Spleen (tissue), 13 donors: ENCODE measurements at places on chromosomes 12 and 14. TPM values are rescaled to one million over a fixed set of nuclear protein-coding genes. Genes with fewer than 3 reads are reported as not detected.
A peak's percentile ranks its signal among the peaks of the same experiment; 100 is the strongest.

DNA sequence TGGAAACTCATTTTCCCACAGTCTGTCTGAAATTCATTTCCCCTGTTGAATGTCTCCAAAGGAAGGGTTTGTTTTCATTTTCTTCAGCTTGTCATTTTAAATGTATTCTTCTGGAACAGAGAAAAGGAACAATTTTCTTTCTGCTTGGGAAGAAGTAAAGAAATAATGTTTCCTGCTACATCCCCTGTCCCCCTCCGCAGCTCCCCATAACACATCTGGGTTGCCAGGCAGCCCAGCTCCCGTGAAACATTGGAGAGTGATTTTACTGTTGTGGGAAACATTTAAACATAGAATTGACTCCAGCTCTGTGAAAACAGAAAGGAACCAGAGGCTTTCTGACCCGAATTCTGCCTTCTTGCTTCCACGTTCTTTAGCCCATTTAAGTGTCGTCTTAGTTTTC is 159.5 kb downstream of the TMEM132C start:
- H3K36me3 ChIP-seq: no peaks in the 10 kb centered on the region
- no peak overlapping the region for H3K27ac ChIP-seq
- no peaks in the 10 kb centered on the region for H3K27me3 ChIP-seq
- no peaks in the 10 kb centered on the region for H3K4me1 ChIP-seq
- DNase-seq: no peak

- no peak overlapping the region for H3K4me3 ChIP-seq
- no peaks in the 10 kb centered on the region for H3K27me3 ChIP-seq
- H3K36me3 ChIP-seq: no peaks in the 10 kb centered on the region
- H3K4me1 ChIP-seq: peaks cover 17% of the 10 kb centered on the region
Observed at GRCh38 chr12:68178184-68178583, 18.6 kb upstream of the IFNG start.

- no peaks in the 10 kb centered on the region for H3K36me3 ChIP-seq
- no peak overlapping the region for H3K4me3 ChIP-seq
- H3K27me3 ChIP-seq: no peaks in the 10 kb centered on the region
- no peaks in the 10 kb centered on the region for H3K4me1 ChIP-seq
Observed at GRCh38 chr12:106648736-106649135, 65.9 kb downstream of the RFX4 start.

DNA sequence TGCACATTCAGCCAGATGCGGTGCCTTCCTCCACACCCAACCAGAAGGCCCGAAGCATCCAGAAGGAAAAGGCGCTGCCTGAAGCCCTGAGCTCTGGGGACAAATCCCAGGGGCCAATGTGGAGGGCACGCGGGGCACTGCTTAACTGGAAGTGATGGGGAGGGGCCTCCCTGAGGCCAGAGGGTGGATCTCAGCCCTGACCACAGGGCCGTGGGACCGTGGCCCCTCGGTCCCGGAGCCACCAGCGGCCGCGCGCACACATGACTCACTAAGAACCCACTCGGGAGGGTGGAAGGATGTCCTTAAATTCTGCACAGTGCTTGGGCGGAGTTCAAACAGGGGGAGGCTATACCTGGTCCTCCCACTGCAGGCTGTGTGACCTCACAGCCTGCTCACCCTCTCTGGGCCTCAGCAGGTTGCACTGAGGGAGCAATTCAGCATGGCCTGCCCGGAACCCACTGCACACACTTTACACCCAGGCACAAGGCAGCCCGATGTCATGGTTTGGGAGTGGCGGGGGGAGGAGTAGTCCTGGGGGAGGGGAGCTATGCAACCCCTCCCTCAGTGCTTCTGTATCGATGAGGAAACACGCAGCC is 89.5 kb downstream of the RFLNA start:
- H3K36me3 ChIP-seq: peaks cover 69% of the 10 kb centered on the region
- H3K27ac ChIP-seq: no peak overlapping the region
- H3K4me3 ChIP-seq: no peak overlapping the region

GRCh38 chr12:15562263-15562662 is 226.9 kb downstream of the EPS8 start:
- no peak for DNase-seq
- H3K36me3 ChIP-seq: no peaks in the 10 kb centered on the region
- H3K27ac ChIP-seq: no peak overlapping the region
- peaks cover 13% of the 10 kb centered on the region for H3K4me1 ChIP-seq

- no peak overlapping the region for H3K4me3 ChIP-seq
- H3K27me3 ChIP-seq: peaks cover 7% of the 10 kb centered on the region
- H3K4me1 ChIP-seq: peaks cover 66% of the 10 kb centered on the region
- DNase-seq: peak; percentile 70
Observed at GRCh38 chr12:3152011-3152511, 74.9 kb downstream of the TSPAN9 start.

GRCh38 chr14:106318700-106319099 is 792.3 kb downstream of the TMEM121 start:
- no peak overlapping the region for H3K4me3 ChIP-seq
- H3K27ac ChIP-seq: no peak overlapping the region
- no peaks in the 10 kb centered on the region for H3K4me1 ChIP-seq
- no peak for DNase-seq
- H3K36me3 ChIP-seq: no peaks in the 10 kb centered on the region

- H3K27ac ChIP-seq: no peak overlapping the region
- H3K27me3 ChIP-seq: no peaks in the 10 kb centered on the region
- no peaks in the 10 kb centered on the region for H3K36me3 ChIP-seq
- peaks cover 63% of the 10 kb centered on the region for H3K4me1 ChIP-seq
Observed at GRCh38 chr12:47837190-47838171, 17.8 kb upstream of the HDAC7 start.

DNA sequence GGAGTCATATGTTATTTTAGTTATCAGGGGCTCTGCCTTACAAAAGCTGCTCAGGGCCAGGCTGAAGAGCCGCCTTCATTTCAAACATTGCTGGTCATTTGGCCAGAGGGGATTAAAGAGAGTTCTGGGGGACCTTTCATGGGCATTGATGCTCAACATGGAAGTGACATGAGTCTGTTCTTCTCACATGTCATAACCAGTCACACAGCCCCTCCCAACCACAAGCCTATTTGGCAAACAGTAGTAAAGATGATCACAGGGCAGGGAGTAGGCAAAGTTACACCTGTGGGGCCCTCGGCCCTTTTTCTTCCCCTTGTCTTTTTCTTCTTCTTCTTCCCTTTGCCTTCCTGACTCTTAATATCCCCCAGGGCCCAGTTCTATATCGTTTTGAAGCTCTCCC is 33.3 kb downstream of the CFAP54 start:
- no peaks in the 10 kb centered on the region for H3K27me3 ChIP-seq
- DNase-seq: no peak
- no peak overlapping the region for H3K27ac ChIP-seq
- H3K36me3 ChIP-seq: no peaks in the 10 kb centered on the region
- H3K4me1 ChIP-seq: no peaks in the 10 kb centered on the region

DNA sequence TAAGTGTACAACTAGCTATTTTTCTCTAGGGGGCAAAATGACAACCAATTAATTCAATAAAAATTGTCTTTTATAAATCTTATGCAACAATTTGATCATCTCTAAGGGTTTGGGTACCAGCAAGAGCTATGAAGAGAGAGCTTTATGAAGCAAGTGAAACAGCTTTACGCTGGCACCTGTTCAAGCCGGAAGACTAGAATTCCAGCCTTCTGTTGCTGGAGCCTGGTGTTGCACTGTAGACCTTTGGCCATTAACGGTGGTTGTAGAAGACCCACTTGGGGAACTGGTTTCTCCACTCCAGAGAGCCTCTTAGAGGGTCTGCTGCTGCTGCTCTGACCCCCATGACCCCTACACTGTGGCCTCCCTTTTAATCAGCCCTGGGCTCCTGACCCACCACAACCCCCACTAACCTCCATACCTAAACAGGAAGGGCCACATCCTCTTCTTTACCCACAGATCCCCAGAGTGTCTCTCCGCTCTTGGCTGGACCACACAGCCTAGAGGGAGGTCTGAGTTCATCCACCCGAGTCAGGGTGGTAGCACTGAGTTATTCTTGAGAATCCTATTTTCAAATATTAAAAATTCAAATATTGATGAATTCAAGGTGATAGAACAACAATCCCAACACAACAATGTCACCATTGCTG is 54.6 kb upstream of the STON2 start:
- no peaks in the 10 kb centered on the region for H3K27me3 ChIP-seq
- no peak for DNase-seq
- peaks cover 30% of the 10 kb centered on the region for H3K4me1 ChIP-seq
- no peak overlapping the region for H3K4me3 ChIP-seq

DNA sequence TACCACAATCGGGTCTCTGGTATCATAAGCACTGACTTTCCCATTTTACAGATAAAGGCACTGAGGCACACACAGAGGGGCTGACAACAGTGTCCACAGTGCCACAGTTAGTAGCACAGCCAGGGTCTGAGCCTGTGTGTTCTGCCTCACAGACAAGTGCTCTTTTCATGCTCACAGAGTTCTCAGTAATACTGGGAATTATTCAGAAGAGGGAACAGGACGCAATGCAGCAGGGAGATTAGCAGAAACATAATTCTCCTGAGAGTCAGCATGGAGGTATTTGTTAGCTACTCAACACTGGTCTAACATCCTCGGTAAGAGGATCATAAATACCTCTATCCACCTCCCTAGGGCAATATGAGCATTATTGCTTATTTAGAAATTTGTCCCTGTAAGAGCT is 219.3 kb upstream of the EEA1 start:
- no peak for DNase-seq
- H3K27ac ChIP-seq: no peak overlapping the region
- no peaks in the 10 kb centered on the region for H3K27me3 ChIP-seq
- H3K4me3 ChIP-seq: no peak overlapping the region
- H3K4me1 ChIP-seq: no peaks in the 10 kb centered on the region

- peak overlapping the region; percentile 89 for H3K27ac ChIP-seq
- no peaks in the 10 kb centered on the region for H3K27me3 ChIP-seq
- peaks cover 9% of the 10 kb centered on the region for H3K36me3 ChIP-seq
- no peak overlapping the region for H3K4me3 ChIP-seq
- no peak for DNase-seq
- peaks cover 15% of the 10 kb centered on the region for H3K4me1 ChIP-seq
Observed at GRCh38 chr14:61492474-61492873, 171.1 kb downstream of the PRKCH start.

- no peak overlapping the region for H3K27ac ChIP-seq
- no peaks in the 10 kb centered on the region for H3K4me1 ChIP-seq
- no peaks in the 10 kb centered on the region for H3K36me3 ChIP-seq
- H3K27me3 ChIP-seq: no peaks in the 10 kb centered on the region
Observed at GRCh38 chr12:14896521-14897169, 11.0 kb upstream of the MGP start.

DNA sequence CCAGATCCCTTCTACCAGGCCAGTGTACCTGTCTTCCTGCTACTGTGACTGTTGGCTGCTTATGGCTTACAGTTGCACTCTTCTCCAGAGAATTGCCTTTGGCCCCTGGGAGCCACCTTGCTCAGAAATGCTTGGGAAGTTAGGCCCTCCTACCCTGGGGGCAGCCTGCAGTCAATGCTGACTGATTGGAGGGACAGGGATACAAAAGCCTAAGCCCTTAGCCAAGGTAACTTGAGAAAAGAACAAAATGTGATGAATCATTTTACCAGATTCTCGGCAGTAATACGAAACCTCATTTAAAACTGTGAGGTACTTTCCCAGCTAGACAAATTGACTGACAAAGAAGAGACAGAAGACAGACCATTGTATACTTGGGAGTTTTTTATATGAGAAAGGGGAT is 47.3 kb downstream of the PTCSC3 start:
- H3K36me3 ChIP-seq: no peaks in the 10 kb centered on the region
- H3K27me3 ChIP-seq: no peaks in the 10 kb centered on the region
- no peaks in the 10 kb centered on the region for H3K4me1 ChIP-seq
- H3K27ac ChIP-seq: no peak overlapping the region

DNA sequence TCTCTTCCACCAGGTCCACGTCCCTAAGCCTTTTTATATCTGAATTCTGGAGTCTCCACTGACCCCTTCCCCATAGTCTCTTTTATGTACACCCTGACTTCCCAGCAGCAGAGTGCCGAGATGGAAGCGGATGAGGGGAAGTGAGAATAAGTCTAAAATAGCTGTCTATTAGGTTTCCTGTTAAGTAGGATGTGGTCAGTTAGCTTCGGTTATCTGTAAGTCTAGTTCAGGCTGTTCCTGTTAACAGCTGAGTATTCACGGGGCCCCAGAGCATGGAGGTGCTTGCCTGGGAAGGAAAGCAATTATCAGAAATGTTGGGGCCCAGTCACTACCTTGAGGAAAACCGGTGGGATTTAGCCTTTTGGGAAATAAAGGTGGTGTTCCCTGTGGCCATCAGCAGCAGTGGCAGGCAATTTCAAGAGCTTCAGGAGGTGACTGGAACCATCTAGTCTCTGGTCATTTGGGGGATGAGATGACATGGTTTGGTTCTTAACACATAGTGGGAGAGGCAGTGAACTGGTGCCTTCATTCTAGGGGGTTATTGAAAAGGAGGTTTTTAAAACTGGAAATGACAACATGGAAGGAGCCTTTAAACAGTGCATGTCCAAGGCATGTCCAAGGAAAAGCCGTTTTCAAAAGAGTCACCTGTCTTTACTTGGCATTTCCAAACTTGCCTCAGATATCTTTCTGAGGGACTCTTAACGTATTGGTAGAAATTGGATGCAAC is 21.8 kb downstream of the CHST11 start:
- peaks cover 70% of the 10 kb centered on the region for H3K4me1 ChIP-seq
- H3K27me3 ChIP-seq: no peaks in the 10 kb centered on the region
- peak overlapping the region; percentile 76 for H3K27ac ChIP-seq

DNA sequence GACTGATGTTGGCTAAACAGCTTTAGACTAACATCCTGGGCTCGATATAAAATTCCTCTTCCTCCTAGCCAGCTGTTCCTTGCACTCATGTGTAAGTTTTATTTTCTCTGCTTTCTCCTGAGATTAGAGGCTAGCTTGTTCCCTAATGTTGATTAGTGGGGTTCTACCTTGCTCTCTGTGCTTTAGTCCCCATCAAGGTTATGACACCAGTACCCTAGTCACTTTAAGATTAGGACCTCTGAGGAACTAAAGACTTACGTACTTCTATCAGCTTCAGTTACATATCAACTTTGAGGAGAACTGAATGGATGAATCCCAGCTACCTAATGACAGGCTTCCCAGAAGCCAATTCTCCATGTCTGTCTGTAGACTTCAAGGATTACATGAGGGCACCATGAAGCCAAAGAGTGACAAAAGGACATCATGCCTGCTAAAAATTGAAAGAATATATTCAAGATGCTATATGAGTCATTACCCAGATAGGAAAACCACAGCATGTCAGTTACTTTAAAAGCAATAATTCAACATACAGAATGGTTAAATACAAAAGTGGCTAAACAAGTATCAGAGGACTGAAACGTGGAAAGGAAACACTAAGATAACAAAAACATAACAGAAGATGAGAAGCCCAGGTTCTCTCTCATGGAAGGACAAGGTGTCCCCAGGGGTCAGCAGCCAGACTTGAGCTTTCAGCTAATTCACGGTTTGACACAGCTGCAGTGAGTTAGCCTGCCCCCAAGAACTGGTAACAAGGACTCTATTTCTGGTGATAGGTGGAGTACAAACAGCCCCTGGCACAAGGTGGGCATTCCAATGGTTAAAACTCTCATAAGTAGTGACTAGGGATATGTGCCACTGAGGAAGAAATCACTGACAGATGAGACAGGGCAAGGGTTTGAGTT is 20.4 kb downstream of the ADAM20 start:
- no peaks in the 10 kb centered on the region for H3K36me3 ChIP-seq
- DNase-seq: no peak
- H3K4me3 ChIP-seq: no peak overlapping the region
- no peak overlapping the region for H3K27ac ChIP-seq

GRCh38 chr12:54262403-54262925 is 17.5 kb downstream of the CBX5 start:
- no peak overlapping the region for H3K4me3 ChIP-seq
- no peak for DNase-seq
- no peak overlapping the region for H3K27ac ChIP-seq
- peaks cover 1% of the 10 kb centered on the region for H3K36me3 ChIP-seq
- H3K27me3 ChIP-seq: no peaks in the 10 kb centered on the region

Gene PTPRQ
- total RNA-seq: not detected

Gene NKX2-1
- total RNA-seq: not detected

Gene AMN
- total RNA-seq: 2.6 TPM

Gene TRIM9
- total RNA-seq: 1.6 TPM

Gene EML5
- total RNA-seq: 2.7 TPM

Gene TWF1
- total RNA-seq: 31.2 TPM

Gene VDR
- total RNA-seq: 10.5 TPM
